ENCODE measurements at places on chromosomes 3 and 15.
A peak's percentile ranks its signal among the peaks of the same experiment; 100 is the strongest.

DNA sequence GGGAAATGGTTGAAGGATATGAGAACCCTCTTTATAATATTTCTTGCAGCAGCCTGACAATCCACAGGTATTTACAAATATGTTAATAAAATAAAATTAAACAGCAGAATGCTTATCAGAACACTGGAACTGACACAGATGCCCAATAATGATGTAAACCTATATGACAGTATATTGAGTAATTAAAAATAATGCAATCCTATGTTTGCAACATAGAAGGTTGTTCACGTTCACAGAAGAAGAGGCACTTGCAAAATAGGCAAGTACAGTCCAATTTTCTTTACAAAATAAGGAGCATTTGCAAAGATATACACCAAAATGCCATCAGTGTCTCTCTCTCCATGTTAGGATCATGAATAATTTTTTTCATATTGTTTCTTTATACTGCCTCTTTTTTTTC, 397.0 kb upstream of the WNT5A start:
- no peak for DNase-seq

DNA sequence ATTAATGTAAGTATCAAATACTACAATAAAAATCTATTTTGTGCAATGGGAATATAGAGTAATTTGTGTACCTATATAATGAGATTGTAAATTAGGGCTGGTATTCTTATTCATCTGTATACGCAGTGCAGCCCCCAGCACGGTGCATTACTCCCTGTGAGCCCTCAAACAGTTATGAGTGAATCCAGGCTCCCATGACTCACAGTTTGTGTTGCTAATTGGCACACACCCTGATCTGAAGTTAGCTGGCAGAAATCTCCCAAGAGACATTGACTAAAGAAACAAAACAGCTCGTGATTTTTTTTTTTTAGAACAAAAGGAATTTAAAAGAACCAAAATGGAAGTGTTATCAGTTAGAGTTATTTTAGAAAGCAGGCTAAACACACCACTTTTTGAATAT, 15.7 kb downstream of the GK5 start:
- no peak for DNase-seq

DNA sequence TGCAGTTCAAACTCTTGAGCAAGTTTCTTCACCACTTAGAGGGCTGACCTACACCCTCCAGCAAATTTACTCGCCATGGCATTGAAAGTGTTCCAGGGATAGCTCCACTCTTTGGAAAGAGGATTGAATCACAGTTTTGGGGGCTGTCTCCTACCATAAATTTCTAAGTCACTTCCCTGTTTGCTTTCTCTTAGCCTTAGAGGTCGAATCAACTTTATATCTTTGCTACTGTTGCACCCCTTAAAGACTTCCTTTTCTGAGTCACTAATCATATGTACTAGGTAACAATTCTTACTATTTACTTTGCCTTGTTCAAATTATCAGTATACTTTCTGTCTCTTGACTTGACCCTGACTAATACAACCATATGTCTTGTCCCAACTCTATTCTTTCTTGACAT, 1151.8 kb upstream of the ALCAM start:
- no peak for DNase-seq

DNA sequence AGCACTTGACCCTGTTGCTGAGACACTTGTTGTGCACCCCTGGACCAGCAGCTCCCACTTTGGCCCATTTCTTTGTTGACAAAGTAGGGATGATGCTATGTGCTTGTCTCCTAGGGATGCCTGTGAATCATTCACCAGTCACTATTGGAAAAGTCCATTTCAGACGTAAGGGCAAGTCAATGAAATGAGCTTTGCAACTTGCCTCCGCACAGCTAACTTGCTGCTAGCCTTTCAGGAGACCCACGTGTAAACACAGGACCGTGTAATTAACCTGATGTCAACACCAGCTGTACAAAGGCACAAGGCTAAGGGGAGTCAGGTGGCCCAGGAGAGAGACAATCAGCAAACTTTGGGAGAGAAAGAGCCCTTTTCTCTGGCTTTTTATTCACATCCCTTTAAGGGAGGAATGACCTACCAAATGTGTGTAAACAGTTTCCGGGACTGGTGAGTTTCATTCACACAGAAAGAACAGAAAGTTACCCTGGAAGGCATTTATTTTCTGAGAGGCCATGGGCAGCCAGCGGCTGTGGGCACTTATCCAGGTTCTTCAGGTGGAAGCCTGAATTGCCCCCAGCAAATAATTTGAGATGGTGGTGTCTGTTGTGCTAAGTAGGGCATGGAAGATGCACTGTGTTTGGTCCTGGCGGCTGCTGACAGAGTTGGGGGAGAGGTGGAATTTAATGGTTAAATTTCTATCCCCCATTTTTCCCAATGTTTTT, 54.0 kb downstream of the TIPARP start:
- DNase-seq, result peak; percentile 90

DNA sequence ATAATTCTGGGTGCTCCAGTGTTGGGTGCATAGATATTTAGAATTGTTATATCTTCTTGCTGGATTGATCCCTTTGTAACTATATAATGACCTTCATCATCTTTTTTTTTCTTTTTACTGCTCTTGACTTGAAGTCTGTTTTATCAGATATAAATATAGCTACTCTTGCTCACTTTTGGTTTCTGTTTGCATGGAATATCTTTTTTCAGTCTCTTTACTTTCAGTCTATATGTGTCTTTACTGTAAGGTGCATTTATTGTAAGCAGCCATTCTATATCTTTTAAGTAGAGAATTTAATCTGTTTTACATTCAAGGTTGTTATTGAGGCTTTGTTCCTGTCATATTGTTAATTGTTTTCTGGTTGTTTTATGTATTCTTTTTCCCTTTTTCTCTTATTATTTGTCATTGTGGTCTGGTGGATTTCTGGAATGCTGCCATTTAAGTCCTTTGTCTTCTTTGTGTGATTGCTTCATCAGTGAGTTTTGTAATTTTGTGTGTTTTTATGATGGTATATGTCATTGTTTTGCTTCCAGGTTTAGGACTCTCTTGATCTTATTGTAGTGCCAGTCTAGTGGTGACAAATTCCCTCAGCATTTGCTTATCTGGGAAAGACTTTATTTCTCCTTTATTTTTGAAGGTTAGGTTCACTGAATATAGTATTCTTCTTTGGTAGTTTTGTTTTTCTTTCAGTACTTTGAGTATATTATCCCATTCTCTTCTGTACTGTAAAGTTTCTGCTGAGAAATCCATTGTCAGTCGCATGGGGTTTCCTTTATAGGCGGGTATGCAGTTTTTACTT, 8.3 kb upstream of the PRR23C start:
- DNase-seq, result no peak

GRCh38 chr3:47681016-47681415, 100.7 kb downstream of the SMARCC1 start:
- no peak for DNase-seq

- no peak for DNase-seq
These were observed 51.1 kb upstream of the SPATA12 start for GRCh38 chr3:57009367-57009766.
